ENCODE measurements at places on chromosomes 4 and X.
A peak's percentile ranks its signal among the peaks of the same experiment; 100 is the strongest.

DNA sequence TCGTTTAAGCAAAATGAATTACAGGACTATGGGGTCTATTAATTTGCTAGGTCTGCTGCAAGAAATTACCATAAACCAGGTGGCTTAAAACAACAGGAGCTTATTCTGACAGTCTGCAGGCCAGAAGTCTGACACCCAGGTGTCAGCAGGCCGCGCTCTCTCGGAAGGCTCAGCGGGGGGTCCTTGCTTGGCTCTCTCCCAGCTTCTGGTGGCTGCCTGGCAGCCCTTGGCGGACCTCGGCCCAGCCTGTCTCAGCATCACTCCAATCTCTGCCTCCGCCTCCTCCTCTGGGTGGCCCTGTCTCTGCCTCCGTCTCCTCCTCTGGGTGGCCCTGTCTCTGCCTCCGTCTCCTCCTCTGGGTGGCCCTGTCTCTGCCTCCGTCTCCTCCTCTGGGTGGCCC lies 580.5 kb upstream of the FAT1 start:
- DNase-seq = no peak

- DNase-seq = no peak
These were observed 136.0 kb downstream of the UGT8 start for GRCh38 chr4:114734594-114734993.

GRCh38 chr4:112518675-112519074 lies 2.7 kb upstream of the NEUROG2 start:
- DNase-seq = no peak

- DNase-seq = peak; percentile 66
These were observed 16.4 kb downstream of the TCEANC start for GRCh38 chrX:13669246-13669737.
